ENCODE measurements at places on chromosomes 6 and 20. TPM values are rescaled to one million over a fixed set of nuclear protein-coding genes. Genes with fewer than 3 reads are reported as not detected.

The PRIM2 gene
- total RNA-seq: 49.1 TPM

The LY86 gene
- total RNA-seq: 187 TPM

DNA sequence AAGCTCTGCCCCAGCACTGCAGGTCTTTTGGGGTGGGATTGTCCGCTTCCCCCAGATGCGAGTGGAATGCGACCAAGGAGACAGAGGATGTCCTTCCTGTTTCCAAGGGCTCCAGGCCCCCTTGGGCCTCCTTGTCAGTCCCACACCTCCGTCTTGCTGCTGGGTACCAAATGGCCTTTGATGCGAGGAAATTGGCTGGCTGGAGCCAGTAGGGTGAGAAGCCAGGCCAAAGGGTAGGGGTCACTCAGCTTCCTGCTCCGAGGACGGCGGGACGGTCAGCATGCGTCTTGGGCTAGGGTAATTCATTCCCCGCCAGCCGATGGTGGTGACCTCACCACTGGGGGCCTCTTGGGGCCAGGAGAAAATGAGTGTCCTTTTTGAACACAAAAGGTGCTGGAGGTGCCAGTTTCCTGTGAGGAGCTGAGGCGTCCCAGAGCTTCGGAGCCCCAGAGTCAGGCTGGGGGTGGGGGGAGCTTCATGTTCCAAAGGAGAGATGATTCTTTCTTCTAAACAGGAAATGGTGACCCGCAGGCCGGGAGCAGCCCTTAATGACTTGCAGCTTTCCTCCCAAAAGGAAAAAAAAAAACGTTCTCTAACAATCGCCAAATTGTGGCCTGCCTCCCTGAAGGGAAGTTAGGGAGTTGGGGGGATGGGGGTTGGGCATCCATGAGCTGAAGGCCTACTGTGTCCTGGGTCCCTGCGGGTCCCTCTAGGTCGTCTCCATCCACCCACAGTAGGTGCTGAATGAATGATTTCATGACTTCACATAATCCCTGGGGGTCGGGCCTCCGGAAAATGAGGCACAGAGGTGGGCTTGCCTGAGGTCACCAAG lies 6.7 kb downstream of the SNAI1 start:
- H3K27ac ChIP-seq: no peak overlapping the region
- H3K27me3 ChIP-seq: no peaks in the 10 kb centered on the region
- H3K36me3 ChIP-seq: no peaks in the 10 kb centered on the region
- peak; percentile 30 for DNase-seq
- no peak overlapping the region for H3K4me3 ChIP-seq
- H3K4me1 ChIP-seq: no peaks in the 10 kb centered on the region

The TXNDC5 gene
- 66.6 TPM for total RNA-seq

GRCh38 chr6:37965964-37966676 lies 146.6 kb downstream of the ZFAND3 start:
- no peaks in the 10 kb centered on the region for H3K36me3 ChIP-seq
- no peak for DNase-seq
- no peak overlapping the region for H3K27ac ChIP-seq
- H3K4me1 ChIP-seq: peaks cover 7% of the 10 kb centered on the region

The CYP39A1 gene
- total RNA-seq: 8.2 TPM

The TOP1 gene
- 89.5 TPM for total RNA-seq

- H3K36me3 ChIP-seq: no peaks in the 10 kb centered on the region
- H3K27ac ChIP-seq: no peak overlapping the region
- no peak overlapping the region for H3K4me3 ChIP-seq
- no peak for DNase-seq
- peaks cover 5% of the 10 kb centered on the region for H3K4me1 ChIP-seq
- no peaks in the 10 kb centered on the region for H3K27me3 ChIP-seq
Observed at GRCh38 chr6:139944131-139944530, 569.7 kb upstream of the CITED2 start.

The EEF1A2 gene
- total RNA-seq: 0.71 TPM

GRCh38 chr20:888057-888456 lies 28.1 kb downstream of the ANGPT4 start:
- no peaks in the 10 kb centered on the region for H3K4me1 ChIP-seq
- H3K27me3 ChIP-seq: no peaks in the 10 kb centered on the region
- no peak for DNase-seq
- no peak overlapping the region for H3K27ac ChIP-seq
- no peak overlapping the region for H3K4me3 ChIP-seq
- no peaks in the 10 kb centered on the region for H3K36me3 ChIP-seq

The NKAPL gene
- total RNA-seq: 0.11 TPM

DNA sequence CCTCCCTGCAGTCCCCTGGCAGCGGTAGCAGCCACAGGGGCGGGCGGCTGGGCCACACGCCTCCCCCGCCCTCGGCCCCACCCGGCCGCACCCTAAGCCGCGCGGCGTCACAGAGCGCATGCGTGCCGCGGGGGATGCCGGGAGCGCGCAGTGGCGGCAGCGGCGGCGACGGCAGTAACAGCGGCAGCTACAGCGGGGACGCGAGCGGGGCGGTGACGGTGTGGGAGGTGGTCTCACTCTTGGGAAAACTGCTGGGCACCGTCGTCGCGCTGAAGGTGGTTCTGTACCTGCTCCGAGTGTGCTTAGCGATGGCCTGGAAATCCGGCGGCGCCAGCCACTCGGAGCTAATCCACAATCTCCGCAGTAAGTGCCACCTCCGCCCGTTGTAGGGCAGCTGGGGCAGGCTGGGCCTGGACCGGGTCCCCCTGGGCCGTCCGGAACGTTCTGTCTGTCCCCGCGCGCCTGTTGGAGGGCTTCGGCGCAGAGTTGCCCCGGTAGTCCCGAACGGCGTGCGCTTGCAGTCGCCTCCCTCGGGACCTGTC lies at the start of gene PCMT1:
Gene PCMT1, plus strand, starts transcription at position 148 of the 542 bp plus-strand sequence. Its CDS starts 161 bp downstream, at position 309.
- H3K27ac ChIP-seq: peak within 1 kb of the TSS; percentile 76
- H3K36me3 ChIP-seq: peaks cover 9% of the 10 kb centered on the region
- no peaks in the 10 kb centered on the region for H3K27me3 ChIP-seq

The DNAAF9 gene
- total RNA-seq: not detected

The PHF3 gene
- total RNA-seq: 86.3 TPM

GRCh38 chr6:1912731-1913130 lies 303.0 kb downstream of the FOXC1 start:
- H3K36me3 ChIP-seq: no peaks in the 10 kb centered on the region
- DNase-seq: no peak
- no peak overlapping the region for H3K4me3 ChIP-seq
- H3K27ac ChIP-seq: no peak overlapping the region

- H3K4me1 ChIP-seq: no peaks in the 10 kb centered on the region
- no peak overlapping the region for H3K4me3 ChIP-seq
- H3K27me3 ChIP-seq: no peaks in the 10 kb centered on the region
- no peak overlapping the region for H3K27ac ChIP-seq
- no peak for DNase-seq
Observed at GRCh38 chr6:130447374-130447773, 81.6 kb downstream of the TMEM200A start.

The ZNF334 gene
- not detected for total RNA-seq

The SLA2 gene
- total RNA-seq: 0.19 TPM

DNA sequence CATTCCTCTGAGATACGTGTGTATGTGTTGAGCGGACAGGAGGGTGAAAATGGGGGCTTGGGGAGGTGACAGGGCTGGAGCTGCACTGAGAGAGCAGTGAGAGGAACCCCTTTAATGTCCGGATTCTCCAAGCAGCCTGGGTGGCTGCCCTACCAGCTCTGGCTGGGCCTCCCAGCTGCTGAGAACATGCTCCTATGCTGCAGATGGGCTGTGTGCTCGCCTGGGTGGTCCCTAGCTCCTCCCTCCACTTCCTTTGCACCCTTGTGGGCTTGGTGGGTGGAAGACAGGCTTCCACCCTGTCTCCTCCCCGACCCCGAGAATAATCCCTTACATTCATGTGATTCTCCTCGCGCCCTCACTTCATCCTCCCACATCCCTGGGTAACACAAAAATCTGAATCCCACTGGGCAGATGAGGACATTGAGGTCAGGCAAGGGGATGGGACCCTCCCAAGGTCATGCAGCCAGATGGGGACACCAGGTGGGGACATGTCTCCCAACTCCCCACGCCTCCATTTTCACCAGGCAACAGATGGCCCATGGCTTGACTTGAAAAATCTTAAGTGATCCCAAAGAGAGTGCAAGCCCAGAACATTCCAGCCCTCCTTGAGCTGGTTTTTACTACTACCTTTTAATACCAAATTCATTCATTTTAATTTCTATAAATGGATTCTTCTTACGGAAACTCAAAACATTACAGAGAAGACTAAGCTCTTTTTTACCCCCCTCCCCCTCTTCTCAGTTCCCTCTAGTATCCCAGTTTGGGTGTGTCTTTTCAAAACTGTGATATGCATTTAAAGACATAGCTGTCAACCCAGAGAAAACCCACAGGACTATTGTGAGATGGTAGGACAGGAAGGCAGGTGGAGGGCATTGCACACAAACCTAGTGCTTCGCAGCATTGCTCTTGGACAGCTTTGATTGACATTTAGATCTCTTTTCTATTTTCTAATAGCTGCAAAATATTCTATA lies 5.0 kb upstream of the PDRG1 start:
- no peaks in the 10 kb centered on the region for H3K36me3 ChIP-seq
- no peak overlapping the region for H3K27ac ChIP-seq
- no peak overlapping the region for H3K4me3 ChIP-seq

The GSTA3 gene
- total RNA-seq: not detected

GRCh38 chr20:53052380-53052779 lies 80.2 kb downstream of the TSHZ2 start:
- H3K27me3 ChIP-seq: no peaks in the 10 kb centered on the region
- H3K4me3 ChIP-seq: no peak overlapping the region

DNA sequence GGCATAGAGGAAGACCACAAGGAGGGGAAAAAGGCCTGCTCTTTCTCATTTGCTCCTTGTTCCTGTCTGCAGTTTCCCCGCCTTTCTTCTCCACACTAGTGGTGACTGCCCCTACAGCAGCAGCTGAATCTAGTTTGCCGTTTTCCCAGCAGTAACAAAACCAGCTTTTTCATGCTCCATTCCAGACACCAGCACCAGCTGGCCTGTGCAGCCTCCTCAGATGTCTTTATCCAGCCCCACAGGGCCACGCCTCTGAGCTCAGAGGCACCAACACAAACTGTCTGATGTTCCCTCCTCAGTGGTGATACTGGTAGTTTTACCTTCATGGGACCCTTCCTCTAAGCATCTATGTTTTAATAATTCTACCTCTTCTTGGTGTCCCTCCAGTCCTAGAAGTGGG lies 70.4 kb upstream of the SLC24A3 start:
- no peaks in the 10 kb centered on the region for H3K4me1 ChIP-seq
- H3K27me3 ChIP-seq: no peaks in the 10 kb centered on the region
- peak; percentile 35 for DNase-seq

- no peak for DNase-seq
- no peak overlapping the region for H3K4me3 ChIP-seq
- H3K4me1 ChIP-seq: no peaks in the 10 kb centered on the region
- H3K27me3 ChIP-seq: no peaks in the 10 kb centered on the region
- H3K36me3 ChIP-seq: no peaks in the 10 kb centered on the region
- H3K27ac ChIP-seq: no peak overlapping the region
Observed at GRCh38 chr20:56592211-56592610, 36.9 kb upstream of the TFAP2C start.

The ERVFRD-1 gene
- total RNA-seq: not detected

- peaks cover 29% of the 10 kb centered on the region for H3K4me1 ChIP-seq
- H3K27me3 ChIP-seq: no peaks in the 10 kb centered on the region
- DNase-seq: no peak
- H3K4me3 ChIP-seq: no peak overlapping the region
- H3K36me3 ChIP-seq: no peaks in the 10 kb centered on the region
- H3K27ac ChIP-seq: no peak overlapping the region
Observed at GRCh38 chr6:5730585-5731263, 276.0 kb downstream of the NRN1 start.

The NOX3 gene
- total RNA-seq: not detected

DNA sequence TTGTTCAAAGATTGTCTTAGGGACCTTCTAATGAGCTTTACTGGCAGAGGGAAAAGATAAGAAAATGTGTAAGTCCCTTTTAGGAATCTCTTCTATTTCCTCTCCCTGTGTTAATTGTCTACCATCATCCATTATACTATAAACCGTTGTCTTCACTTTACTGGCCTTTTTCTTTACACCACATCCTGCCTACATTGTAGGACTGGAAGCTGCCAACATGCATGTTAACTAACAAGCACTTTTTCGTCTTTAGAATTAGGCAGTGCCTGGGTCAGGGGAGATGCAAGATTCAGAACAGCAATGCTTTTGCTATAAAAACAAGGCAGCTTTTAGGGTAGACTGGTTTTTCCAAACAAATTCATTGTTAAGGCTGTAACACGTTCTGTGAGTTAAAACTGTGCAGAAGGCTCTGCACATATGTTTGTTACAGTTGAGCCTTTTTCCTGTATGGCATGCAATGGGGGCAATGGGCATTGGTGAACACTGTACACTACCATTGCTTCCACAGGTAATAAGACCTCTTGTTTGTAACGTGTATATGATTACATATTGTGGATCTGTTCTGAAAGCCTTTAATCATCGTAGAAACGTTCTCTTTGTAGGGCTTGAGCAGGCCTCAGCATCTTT lies 10.9 kb upstream of the PKIG start:
- H3K27ac ChIP-seq: no peak overlapping the region
- DNase-seq: no peak
- H3K27me3 ChIP-seq: no peaks in the 10 kb centered on the region
- H3K36me3 ChIP-seq: no peaks in the 10 kb centered on the region
- peaks cover 20% of the 10 kb centered on the region for H3K4me1 ChIP-seq

- no peaks in the 10 kb centered on the region for H3K27me3 ChIP-seq
- H3K27ac ChIP-seq: no peak overlapping the region
- H3K4me1 ChIP-seq: peaks cover 13% of the 10 kb centered on the region
- no peaks in the 10 kb centered on the region for H3K36me3 ChIP-seq
Observed at GRCh38 chr20:1831096-1831495, 64.1 kb upstream of the SIRPA start.

DNA sequence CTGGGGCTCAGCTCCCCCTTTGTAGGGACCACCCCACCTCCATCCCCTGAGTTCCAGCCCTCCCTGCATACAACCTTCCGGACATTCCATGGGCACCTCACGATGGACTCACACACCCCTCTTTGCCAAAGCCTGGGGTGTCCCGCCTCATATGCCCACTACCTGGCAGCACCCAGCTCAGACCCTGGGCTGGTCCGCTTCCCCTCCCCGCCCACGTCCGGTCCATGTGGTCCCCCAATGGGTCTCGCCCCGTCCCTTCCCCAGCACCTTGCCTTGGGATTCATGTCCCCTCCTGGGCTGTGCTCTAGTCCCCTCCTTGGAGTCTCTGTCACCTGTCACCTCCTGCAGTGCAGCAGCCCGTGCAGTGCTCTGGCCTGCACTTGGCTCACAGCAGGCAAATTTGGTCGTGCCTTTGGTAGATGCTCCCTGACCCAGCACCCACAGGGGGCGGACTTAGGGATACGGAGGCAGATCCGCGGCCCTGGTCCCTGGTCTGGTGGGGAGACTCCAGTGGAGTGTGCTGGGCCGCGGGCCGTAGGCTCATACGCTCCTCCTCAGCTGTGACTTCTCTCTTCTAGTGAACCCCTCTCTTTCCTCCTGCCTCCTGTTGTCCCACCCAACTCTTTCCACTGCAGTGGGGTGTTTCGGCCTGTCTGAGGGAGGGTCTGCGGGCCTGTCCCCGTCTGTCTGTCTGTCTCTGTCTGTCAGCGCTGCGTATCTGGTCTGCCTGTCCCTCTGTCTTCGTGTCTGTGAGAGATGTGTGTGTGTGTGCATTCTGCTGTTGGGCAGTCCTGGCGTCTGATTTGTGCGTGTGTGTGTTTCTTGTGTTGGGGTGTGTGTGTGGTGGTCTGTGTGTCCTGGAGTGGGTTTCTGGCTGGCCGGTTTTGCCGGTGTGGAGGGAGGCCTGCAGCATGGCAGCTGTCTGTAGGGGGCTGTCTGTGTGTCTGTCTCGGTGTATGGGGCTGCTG lies 69.5 kb downstream of the SRC start:
- no peak for DNase-seq
- peaks cover 17% of the 10 kb centered on the region for H3K4me1 ChIP-seq
- no peaks in the 10 kb centered on the region for H3K36me3 ChIP-seq
- no peak overlapping the region for H3K4me3 ChIP-seq
- H3K27ac ChIP-seq: no peak overlapping the region
